NCI-H2227 treated with DMSO at 0.1 percent for 48 hours (cell line): ENCODE measurements at places on chromosomes 1 and 21.

DNA sequence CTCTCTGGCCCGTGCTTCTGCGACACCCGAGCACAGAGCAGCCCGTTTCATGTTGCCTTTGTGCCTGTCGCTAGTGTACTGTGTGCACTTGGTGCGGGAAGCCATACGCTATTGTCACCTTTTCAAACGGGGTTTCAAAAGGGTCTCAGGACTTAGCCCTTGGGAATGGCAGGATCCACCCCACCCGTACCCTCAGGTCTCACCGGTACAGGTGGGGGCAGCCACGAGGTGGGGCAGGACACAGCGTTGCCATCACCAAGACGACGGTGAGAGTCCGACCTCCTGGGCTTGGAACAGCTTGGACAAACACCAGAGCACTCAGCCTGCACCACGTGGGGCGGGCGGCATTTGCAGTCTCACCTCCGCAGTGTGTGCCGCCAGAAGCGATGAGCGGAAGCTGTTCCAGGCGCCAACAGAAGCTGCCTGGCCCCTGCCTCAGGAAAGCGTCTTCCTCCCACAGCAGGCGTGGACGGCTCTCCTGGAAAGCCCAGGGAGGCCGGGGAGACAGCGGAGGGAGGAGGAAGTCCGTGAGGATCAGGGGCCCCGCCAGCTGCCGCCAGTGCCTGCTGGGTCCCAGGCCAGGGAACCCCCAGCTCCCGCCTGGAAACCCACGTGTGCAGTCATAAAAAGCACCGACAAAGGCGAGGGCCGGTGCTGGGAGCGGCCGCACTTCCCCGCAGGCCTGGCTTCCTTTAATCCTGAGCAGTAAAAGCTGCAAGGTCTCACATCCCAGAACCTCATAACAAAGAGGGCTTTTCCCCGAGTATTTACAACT is 131.3 kb upstream of the ARHGEF16 start:
- no peak for DNase-seq

DNA sequence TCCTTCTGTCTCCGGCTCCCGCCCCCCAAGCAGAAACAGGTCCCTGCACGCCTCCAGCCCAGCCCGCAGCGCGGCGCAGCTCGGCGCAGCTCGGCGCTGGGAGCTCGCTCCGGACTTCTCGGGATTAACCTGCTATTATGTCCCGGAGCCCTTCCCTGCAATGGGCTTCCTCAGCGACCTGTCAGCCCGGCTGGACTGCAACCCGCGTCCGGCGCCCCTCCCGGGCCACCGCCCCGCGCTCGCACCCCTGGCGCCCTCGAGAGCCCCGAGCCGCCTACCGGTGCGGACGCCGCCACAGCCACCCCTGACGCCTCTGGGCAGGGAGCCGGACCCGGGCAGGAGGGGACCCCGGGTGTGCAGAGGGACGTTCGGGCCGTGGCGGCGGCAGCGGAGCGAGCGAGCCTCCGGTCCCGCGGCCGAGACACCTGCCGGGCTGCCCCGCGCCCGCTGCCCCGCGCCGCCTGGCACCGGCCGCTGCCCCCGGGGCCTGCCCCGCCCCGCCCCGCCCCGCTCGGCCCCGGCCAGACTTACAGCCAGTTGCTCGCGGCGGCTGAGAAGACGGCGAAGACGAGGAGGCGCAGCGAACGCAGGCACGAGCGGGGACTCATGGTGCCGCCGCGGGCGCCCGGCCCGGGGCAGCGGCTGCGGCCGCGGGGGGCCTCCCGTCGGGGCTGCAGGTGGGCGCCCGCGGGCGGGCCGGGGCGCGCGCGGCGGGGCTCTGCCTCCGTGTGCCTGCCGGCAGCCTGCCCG is 407 bp downstream of the WNT4 start:
- DNase-seq, result peak; percentile 31

- DNase-seq, result no peak
Measured at GRCh38 chr1:113692342-113692741, 66.9 kb downstream of the PHTF1 start.

- DNase-seq, result no peak
Measured at GRCh38 chr1:28632560-28632959, 10.3 kb downstream of the TAF12 start.

GRCh38 chr1:63698001-63698838 is 75.6 kb upstream of the ROR1 start:
- no peak for DNase-seq

GRCh38 chr1:100277866-100278265 is 11.8 kb downstream of the RTCA start:
- DNase-seq, result no peak

- no peak for DNase-seq
Measured at GRCh38 chr21:38181096-38181495, 75.7 kb upstream of the KCNJ15 start.

DNA sequence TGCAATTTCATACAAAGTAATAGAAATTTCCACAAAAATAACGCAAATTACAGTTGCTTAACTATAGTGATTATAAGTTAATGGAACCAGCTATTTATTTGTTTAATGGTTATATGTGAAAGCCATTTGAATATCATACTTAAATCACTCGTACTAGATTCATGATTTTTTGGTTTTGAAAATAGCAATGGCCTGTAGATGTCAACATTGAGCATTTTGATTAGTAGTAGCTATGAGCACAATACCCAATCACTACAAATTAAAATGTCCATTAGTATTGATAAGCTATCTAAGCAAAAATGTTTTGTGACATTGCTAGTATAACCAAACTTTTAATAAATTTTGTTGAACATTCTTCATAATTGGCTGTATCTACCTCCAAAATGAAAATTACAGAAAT is 10.0 kb downstream of the COL24A1 start:
- no peak for DNase-seq
